Stimulated activated CD8-positive, alpha-beta memory T cell treated with anti-CD3 and anti-CD28 coated beads, Interleukin-2, amount 100 ng/mL, for 48 hours (primary cell): ENCODE measurements at places on chromosomes 4 and X.

- DNase-seq = no peak
These were observed 13.6 kb downstream of the TKTL1 start for GRCh38 chrX:154309041-154309775.

DNA sequence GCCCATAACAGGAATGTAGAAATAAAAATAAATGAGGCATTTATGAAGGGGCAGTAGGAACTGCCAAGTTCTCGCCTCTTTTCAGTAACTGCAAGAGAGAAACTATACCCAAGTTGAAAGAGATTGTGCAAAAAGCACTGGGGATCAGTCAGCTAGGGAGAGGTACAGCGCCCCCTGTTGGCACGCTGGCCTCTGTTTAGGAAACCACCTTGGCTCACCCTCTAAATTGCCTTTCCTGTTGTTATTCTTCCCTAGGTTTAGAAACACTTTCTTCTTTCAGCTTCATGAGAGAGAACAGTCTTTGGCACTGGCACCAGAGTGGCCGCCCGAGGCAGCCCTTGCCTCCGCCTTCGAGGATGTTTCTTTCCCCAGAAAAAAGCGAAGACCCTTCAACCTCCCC is 348.5 kb downstream of the MID1IP1 start:
- peak; percentile 41 for DNase-seq

DNA sequence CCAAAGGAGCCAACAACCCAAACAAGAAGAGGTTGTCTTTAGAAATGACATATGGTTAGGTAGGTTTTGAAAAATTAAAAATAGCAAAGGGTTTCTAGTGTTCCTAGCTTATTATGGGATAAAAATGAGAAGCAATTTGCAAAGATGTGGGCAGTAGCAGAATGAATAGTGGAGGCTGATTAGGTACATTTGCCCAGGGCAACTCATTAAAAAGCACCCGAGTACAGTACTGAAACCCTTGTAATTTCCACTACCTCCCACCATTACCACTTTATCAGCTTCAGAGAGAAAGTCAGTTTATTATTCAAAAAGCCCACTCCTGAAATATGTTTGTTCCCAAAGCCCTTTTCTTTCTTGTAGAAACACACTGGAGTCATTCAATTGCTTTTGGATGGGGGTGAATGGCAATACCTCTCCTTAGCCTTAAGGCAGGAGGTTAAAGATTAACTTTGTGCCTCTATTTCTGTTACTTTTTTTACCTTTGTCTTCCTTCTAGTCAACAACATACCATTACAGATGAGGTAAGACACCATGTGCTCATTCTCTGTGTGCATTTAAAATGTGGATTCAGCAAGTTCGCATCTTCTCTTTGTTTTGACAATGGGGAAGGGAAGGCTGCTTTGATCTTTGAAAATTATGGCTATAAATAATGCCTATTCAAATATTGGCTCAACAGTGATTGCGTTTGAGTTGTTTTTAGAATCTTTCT is 353.8 kb upstream of the CASK start:
- no peak for DNase-seq

GRCh38 chrX:152918707-152919106 is 20.8 kb downstream of the ZNF185 start:
- DNase-seq = no peak

DNA sequence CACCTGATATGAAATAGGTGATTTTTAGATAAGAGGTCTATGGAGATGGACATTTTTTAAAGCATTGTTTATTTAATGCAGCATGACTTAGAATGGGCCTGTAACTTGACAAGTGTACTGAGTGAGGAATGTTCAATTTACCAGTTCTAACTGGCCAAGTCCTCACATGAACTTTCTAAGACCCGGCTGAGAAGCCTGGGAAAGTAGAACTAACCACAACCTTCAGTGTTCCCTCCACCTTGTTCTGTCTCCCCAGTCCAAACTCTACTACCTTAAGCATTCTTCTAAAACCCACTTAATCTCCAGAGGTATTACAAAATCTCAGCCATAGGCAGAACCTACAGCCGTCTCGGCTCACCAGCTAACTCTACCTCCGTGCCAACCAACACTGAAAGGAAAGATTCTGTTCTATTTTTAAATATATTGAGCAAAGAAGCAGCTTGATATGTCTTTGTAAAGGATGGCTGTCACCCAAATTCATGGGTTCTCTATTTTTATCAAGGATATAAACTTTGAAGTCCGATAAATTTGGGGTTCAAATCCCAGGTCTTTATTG is 6.8 kb downstream of the PPARGC1A start:
- DNase-seq = no peak

DNA sequence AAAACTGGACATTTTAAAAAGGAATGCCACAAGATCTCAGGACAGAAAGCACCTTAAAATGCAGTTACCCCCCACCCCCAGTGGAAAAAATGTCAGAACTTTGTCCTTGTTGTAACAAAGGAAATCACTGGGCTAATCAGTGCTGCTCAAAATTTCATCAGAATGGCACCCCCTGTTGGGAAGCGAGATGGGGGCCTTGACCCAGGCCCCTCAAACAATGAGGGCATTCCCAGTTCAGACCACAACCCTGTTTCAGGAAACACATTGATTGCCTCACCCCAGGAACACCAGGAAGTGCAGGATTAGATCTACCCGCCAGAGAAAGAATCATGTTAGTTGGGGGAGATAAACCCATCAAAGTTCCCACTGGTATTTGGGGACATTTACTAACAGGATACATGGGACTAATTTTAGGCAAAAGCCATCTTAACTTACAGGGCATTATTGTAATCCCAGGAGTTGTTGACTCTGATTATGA is 16.4 kb downstream of the SPIN2B start:
- DNase-seq = no peak

DNA sequence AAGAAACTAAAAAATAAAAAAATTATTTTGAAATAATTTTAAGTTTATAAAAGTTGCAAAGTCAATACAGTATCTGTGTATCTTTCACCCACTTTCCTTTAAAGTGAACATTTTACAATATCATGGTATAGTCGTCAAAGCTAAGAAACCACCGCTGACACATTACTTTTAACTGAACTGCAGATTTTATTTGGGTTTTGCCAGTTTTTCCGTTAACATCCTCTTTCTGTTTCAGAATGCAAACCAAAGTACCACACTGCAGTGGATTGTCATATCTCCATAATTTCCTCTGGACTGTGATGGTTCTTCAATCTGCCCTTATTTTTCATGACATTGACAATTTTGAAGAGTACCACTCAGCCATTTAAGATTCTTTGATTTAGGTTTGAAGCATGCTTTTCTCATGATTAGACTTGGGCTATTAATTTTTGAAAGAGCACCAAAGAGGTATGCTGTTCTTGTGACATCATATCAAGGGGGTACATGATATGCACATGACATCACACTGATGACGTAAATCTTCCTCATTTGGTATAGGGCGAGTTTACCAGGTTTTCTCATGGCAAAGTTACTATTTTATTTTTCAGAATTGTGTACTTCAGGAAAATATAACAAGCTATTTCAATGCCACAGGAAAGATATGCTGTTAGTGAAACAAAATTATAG is 3.6 kb upstream of the CXCL1 start:
- no peak for DNase-seq

GRCh38 chr4:117001077-117001476 is 84.3 kb downstream of the TRAM1L1 start:
- DNase-seq = no peak

DNA sequence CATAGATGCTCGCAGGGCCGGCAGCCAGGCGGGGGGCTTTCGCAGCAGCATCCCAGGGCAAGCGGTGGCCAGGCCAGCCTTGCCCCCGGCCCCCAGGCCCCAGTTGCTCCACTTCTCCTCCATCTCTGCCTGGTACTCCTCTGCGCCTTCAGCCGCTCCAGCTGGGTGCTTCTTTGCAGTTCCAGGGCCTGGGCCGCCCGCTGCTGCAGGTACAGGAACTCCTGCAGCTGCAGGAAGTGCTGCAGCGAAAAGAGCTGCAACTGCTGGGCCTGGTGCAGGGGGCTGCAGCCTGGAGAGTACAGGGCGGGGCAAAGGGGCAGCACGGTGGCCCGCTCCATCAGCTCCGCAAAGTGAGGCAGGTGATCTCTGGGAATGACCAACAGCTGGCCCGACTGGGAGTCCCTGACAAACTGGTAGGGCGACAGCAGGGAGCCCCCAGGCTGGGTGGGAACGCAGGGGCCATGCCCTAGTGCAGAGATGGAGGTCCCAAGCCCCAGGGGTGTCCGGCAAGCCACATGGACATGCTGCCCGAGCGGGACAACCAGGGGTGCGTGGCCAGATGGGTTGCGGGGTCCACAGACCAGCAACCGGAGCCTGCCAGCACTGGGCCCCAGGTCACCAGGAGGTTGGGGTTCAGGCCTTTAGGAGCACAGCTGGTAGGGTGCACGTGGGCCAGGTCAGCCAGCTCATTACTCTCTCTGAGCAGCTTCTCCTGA is 75.9 kb upstream of the UCP1 start:
- DNase-seq = no peak

DNA sequence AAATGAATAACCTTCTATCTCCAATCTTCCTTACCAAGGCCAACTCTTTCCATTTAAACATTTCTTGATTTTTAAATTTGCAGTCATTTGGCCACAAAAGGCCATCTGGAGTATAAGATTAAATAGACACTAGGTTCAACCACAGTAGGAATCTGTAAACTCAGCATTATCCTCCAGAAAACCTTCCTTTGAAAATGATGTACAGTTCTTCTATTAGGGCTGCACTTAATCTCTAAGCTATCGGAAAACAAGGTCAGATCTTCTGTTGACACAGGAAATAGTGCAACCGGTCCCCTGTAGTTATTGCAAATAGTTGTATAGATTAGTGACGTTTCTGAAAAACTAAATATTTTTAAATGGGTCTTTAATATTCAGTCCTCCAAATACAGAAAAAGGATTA is 359.0 kb upstream of the ATOH1 start:
- DNase-seq = no peak

GRCh38 chr4:1098311-1098925 is 14.9 kb downstream of the RNF212 start:
- no peak for DNase-seq

DNA sequence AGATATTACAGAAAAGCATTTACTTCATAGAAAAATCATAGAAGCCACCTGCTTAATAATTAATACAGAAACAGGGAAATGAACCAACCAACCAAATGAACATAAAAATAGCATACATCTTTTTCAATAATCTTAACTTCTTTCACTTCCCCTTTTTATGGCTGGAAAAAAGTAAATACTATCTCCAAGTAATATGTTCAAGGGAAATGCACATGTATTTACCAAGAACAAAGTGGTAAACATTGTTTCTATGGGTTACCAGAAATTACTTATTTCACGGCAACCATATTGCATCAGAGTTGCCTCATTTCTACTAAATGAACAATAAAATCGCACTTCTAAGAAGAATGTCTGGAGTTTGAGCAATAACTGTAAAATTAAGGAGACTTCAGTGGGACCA is 321.3 kb downstream of the TMA16 start:
- no peak for DNase-seq

GRCh38 chr4:121248747-121249146 is 84.6 kb upstream of the TNIP3 start:
- DNase-seq = no peak

DNA sequence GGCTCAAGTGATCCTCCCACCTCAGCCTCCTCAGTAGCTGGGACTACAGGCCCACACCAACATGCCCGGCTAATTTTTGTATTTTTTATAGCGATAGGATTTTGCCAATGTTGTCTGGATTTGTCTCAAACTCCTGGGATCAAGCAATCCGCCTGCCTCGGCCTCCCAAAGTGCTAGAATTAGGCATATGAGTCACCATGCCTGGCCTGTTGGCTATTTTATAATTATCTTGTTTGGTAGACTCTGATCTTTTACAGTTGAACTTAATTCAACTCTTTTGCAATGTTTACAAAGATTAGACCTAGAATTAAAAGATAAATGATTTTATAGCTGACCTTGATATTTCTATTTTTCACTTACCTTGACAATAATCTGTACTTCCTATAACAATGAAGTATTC is 18.0 kb downstream of the DCK start:
- no peak for DNase-seq

DNA sequence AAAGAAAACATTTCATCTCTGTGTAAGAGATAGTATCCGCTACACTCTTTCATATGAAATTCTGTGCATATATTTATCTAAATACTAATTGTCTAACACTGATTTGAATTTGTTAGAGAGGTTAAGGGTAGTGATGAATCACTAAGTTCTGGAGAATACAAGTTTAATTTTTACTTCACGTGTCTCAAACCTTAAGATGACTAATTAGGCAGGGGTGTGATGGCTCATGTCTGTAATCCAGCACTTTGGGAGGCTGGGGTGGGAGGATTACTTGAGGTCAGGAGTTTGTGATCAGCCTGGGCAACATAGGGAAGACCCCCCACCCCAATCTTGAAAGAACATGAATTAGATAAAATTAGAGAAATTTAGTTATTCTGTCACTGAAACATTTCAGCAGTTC is 2241.9 kb downstream of the PCDH7 start:
- no peak for DNase-seq

GRCh38 chrX:124203311-124203710 is 129.1 kb upstream of the TEX13D start:
- no peak for DNase-seq

DNA sequence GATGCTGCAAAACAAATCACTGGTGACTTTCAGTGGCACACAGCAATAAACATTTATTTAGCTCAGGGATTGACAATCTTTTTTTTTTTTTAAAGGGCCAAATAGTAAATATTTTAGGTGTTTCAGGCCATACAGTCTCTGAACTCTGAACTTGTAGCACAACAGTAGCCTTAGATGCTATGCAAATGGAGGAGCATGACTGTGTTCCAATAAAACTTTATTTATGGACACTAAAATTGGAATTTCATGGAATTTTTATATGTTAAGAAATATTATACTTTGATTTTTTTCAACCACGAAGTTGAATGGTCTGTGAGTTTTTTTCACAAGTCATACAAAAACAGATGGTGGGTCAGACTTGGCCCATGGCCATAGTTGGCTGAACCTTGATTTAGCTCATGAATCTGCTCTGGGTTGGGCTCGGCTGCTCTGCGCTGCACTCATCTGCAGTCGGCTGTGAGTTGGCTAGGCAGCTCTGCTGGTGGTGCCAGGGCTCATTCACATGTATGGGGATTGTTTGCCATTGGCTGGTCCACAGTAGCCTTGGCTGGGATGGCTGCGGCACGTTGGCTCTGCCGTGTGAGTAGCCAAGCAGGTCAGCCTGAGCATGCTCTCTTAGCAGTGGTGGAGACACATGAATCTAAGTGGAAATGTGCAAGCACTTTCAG is 231.7 kb upstream of the PGRMC2 start:
- no peak for DNase-seq

DNA sequence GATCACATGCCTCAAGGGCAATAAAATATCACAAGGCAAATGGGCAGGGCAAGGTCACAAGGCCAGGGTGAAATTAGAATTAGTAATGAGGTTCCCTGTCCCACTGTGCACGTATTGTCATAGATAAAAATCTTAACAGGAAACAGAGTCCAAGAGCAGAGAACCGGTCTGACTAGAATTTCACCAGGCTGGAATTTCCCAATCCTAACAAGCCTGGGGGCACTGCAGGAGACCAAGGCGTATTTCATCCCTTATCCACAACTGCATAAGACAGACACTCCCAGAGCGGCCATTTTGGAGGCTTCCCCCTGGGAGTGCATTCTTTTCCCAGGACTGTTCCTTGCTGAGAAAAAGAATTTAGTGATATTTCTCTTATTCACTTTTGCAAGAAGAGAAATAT is 25.9 kb upstream of the PRDM5 start:
- DNase-seq = no peak
